Colonic mucosa (tissue), 4 donors: ENCODE measurements at places on chromosomes 11 and 22. TPM values are rescaled to one million over a fixed set of nuclear protein-coding genes. Genes with fewer than 3 reads are reported as not detected.
A peak's percentile ranks its signal among the peaks of the same experiment; 100 is the strongest.

KLHL35 gene
- total RNA-seq = 0.50 TPM

DNA sequence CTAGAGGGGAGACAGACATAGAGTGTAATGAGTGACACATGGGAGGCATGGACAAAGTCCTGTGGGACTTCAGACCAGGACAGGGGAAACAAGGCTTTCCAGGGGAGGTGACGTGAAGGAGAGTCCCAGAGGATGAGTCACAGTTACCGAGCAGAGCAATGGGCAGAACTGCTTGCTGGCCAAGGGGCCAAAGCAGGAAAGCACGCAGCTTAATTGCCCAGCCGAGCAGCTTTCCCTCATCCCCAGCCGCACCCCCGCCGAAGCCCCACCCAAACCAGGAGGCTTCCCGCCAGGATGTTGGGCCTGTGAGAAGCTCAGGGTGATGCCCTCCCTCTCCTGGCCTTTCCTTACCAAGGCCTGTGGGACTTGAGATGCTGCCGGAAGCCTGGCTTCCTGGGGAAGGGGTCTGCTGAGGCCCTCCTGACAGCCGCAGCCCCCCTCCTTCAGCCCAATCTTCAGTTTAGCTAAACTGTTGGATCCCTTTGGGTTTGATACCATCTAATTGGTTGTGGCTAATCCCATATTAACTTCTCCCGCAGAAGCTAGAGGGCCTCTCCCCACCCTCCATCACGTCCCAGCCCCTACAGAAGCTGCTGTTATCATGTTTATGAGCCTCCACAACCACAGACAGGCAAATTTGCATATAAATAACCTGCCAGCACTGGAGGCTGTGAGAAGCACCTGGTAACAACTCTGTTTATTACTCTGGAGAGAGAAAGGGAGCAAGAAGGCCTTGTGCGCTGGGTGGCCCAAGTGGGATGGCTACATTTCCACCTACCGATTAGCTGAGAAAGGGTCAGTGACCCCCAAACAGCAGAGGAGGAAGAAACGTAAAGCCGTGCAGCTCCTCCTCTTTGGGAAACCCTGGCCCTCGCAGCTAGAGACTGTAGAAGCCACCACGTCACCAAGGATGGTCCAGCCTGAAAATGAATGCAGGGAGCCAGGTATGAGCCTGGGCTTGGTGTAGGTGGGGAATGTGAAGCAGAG lies 80.0 kb downstream of the TRIM29 start:
- H3K27ac ChIP-seq = no peak overlapping the region
- no peaks in the 10 kb centered on the region for H3K4me1 ChIP-seq
- DNase-seq = peak; percentile 34
- no peaks in the 10 kb centered on the region for H3K27me3 ChIP-seq

GRCh38 chr11:6258141-6258540 lies 1.5 kb upstream of the CCKBR start:
- no peak overlapping the region for H3K27ac ChIP-seq
- H3K36me3 ChIP-seq = no peaks in the 10 kb centered on the region
- DNase-seq = no peak
- H3K4me3 ChIP-seq = no peak overlapping the region
- H3K27me3 ChIP-seq = peaks cover 29% of the 10 kb centered on the region

CHST1 gene
- total RNA-seq = 0.58 TPM

PDGFB gene
- 1.9 TPM for total RNA-seq

DNA sequence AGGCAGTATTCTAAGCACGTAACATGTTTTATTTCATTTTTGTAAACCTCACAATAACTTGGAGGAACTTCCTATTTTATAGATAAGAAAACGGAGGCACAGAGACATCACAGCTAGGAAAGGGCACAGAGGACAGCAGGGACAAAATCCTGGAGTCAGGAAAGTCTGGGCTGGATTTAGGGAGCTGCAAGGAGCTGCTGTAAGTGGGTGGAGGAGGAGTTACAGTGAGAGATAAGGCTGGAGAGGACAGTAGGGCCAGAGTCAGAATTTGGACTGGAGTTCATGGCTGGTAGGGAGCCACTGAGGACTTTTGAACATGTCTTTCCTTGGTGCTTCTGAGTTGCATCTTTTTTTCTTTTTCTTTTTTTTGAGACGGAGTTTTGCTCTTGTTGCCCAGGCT lies 32.2 kb upstream of the PTPRJ start:
- H3K27ac ChIP-seq = no peak overlapping the region
- H3K4me1 ChIP-seq = no peaks in the 10 kb centered on the region
- no peaks in the 10 kb centered on the region for H3K27me3 ChIP-seq
- H3K4me3 ChIP-seq = no peak overlapping the region
- H3K36me3 ChIP-seq = no peaks in the 10 kb centered on the region
- DNase-seq = no peak

ANO1 gene
- total RNA-seq = 16.4 TPM

DNA sequence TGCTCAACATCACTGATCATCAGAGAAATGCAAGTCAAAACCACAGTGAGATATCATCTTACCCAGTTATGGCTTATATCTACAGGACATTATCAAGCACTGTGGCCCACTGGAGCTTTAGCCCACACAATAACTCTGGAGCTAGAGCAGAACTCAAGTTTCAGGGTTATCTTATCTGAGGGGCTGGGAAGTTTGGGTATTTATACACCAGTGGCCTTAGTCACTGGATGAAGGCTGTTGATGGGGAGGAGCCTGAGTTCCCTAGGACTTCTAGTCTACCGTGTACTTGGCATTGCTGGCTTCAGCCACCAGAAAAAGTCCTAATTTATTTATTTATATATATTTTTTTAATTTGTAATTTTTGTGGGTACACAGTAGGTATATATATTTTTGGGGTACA lies 19.3 kb downstream of the HSD17B12 start:
- no peaks in the 10 kb centered on the region for H3K4me1 ChIP-seq
- no peak overlapping the region for H3K27ac ChIP-seq
- no peak overlapping the region for H3K4me3 ChIP-seq
- no peaks in the 10 kb centered on the region for H3K27me3 ChIP-seq
- DNase-seq = no peak
- H3K36me3 ChIP-seq = no peaks in the 10 kb centered on the region

TESMIN gene
- 20.7 TPM for total RNA-seq
